ENCODE measurements at places on chromosomes 6 and 20.
A peak's percentile ranks its signal among the peaks of the same experiment; 100 is the strongest.

GRCh38 chr20:57897156-57897874, 187.5 kb upstream of the PMEPA1 start:
- ATAC-seq, result no peak

GRCh38 chr6:133958791-133959190, 5.8 kb downstream of the TBPL1 start:
- ATAC-seq, result no peak

DNA sequence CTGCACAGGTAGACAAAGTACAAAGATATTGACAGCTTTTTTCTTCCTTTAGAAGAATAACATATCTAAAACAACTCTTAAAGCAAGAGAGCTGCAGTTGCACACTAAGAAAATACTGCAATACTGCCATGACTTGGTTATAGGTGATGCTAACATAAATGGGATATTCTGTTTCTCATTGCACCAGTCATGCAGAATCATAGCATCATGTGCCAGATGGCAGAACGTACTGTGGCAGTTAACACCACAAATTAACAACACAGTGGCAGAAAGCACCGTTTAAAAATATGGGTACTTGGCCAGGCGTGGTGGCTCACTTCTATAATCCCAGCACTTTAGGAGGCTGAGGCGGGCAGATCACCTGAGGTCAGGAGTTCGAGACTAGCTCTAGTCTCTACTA, 7.4 kb downstream of the ASXL1 start:
- no peak for ATAC-seq

DNA sequence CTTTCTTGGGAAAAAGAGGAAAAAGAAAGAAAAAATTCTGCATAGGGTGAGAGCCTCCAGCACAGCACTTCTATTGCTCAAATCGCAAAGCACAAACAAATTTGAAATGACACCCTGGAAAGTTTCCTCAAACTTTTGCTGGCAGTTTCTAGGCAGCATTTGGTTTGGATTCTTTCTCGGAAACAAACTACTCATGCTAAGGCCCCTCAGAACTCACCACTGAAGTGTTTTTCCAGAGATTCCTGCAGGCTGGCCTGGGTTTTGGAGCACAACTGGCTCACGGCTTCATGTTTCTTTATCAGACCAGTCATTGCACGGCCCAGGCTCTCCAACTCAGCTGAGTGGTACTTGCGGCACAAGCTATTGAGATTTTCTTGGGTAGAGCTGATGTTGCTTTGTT, 237.8 kb downstream of the SYNE1 start:
- ATAC-seq, result no peak

DNA sequence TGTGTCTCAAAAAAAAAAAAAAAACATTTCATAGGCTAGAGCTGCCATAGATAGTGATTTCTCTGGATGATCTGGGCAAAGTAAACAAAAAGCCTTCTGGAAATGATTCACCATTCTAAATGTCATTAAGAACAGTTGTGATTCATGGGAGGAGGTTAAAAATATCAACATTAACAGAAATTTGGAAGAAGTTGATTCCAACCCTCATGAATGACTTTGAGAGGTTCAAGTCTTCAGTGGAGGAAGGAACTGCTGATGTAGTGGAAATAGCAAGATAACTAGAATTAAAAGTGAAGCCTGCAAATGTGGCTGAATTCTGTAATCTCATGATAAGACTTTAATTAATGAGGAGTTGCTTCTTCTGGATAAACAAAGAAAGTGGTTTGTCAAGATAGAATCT, 26.8 kb upstream of the MMP24 start:
- ATAC-seq, result no peak

GRCh38 chr6:75204959-75205775, 686 bp downstream of the COL12A1 start:
- ATAC-seq, result no peak

DNA sequence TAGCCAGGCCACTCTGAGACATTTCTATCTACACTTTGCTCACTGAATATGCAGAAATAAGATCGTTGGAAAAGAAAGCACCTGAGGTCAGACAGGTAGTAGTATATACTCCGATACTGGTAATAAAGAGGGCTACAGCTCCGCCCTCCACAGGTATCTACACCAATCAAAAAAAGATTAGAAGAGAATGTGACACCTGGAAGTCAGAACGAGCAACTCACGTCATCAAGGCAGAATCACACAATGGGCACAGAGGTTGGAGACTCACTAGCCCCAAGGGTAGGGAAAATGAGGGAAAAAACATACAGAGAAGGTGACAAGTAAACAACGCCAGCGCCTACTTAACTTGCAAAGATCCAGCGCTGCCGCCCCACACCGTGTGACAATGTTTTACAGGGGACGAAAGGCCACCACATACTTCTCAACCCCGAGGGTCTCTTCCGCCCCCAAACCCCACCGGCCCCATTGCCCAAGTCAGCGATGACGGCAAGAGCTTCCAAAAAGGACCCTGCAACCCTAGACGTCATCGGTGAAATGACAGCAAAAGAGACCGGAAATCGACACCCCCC, 653 bp downstream of the LMBRD1 start:
- ATAC-seq, result peak; percentile 47

- no peak for ATAC-seq
Measured at GRCh38 chr20:32287231-32287638, 9.8 kb downstream of the KIF3B start.

GRCh38 chr6:161110028-161110779, 118.6 kb downstream of the MAP3K4 start:
- no peak for ATAC-seq

- no peak for ATAC-seq
Measured at GRCh38 chr6:138796771-138797170, 884 bp downstream of the ECT2L start.

- ATAC-seq, result no peak
Measured at GRCh38 chr6:122772724-122773415, 6.6 kb upstream of the FABP7 start.

GRCh38 chr6:44675449-44675848, 287.9 kb downstream of the CDC5L start:
- no peak for ATAC-seq

DNA sequence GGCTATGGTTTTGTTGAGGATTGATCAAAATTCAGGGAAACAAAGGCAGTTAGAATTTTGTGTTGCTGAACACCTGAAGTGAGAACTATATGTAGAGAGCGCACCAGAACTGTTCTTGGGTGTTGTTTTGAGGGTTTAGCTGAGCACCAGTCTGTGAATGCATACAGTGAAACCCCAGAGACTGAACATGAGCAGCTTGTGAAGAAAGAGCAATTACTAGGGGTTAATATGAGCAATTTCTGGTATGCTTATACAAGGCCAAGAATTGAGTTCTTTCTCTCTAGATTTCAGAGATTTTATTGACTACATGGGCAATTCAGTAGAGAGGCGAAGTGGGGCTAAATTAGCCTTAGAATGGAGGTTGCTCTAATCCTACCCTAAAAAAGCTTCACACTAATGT, 93.9 kb downstream of the CD2AP start:
- no peak for ATAC-seq

- ATAC-seq, result no peak
Measured at GRCh38 chr6:17768388-17768787, 61.7 kb upstream of the NUP153 start.

DNA sequence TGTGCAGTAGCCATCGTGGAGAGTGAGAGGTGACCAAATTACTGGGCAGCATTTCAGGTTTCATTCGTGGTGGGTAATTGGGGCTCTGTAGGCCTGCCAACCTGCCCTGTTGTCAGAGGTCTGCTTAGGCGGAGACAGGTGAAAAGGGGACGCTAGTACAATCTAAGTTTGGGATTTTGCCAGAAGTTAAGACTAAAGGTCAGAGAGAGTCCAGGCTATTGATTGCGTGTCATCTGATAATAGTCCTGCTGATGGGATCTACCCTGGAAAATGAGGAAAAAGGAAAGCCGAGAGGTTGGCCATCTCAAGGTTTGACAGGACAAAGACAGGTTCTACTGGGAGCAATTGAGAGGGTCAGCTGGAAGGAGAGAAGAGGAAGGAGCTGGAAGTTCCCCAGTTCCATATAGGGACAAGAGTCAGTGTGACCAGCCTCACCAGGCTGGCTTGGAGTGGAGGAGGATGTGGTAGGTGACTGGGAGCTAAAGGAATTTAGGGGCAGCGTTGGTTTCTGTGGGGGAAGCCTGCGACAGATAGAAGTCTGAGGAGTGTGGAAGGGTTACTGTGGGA, 10.9 kb downstream of the ARFGEF2 start:
- ATAC-seq, result no peak

- ATAC-seq, result no peak
Measured at GRCh38 chr6:115976321-115976870, 84.3 kb downstream of the FRK start.

- peak; percentile 91 for ATAC-seq
Measured at GRCh38 chr6:131073577-131073976, 10.5 kb upstream of the EPB41L2 start.

- no peak for ATAC-seq
Measured at GRCh38 chr6:146224449-146224848, 195.6 kb downstream of the GRM1 start.

GRCh38 chr6:170022291-170022722, 268.6 kb downstream of the DLL1 start:
- no peak for ATAC-seq

GRCh38 chr20:911882-912600, 4.1 kb downstream of the ANGPT4 start:
- no peak for ATAC-seq

DNA sequence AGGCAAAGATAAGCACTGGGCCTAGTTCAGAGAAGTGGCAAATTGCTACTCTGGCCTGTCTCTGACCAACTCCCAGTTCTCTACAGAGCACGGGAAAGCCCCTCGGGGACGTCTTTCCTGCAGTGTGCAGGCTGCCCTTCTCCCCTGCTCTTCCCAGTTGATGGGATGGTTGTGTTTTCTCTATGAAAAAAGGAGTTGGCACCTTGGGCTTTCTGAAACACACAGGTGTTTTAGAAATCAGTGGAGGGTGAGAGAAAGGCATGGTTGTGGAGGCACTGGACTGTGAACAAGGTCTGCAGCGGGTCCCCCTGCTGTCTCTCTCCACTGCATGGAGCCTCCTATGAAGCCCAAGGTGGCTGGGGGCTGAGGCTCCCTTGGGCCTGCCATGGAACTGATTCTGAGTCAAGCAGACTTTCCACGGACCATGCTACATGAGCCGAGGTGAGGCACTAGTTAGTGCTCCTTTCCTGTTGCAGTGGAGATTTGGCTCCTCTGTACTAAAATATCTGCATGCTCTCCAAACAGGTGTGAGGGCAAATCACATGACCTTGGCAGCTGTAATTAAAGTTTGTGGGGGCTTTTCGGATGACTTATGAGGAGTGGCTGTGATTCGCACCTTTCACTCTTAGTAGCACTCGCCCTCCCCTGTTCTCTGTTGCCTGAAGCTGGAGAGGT, 16.3 kb downstream of the GTSF1L start:
- no peak for ATAC-seq

DNA sequence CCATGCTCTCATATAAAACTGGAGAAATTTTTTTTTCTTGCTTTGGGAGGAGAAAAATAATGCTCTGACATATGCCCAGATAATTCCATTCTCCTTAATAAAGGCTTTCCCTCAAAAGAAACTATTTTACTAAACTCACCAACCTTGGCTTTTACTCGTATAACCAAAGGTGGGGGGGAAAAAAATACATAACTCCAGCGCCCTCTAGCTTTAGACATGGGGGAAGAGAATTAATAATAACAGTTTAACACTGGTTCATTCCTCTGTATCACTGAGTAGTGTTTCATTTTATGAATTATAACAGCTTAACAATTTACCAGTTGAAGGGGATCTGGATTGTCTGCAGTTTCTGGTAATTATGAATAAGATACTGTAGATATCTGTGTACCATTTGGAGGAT, 1226.1 kb downstream of the GRIK2 start:
- ATAC-seq, result no peak

DNA sequence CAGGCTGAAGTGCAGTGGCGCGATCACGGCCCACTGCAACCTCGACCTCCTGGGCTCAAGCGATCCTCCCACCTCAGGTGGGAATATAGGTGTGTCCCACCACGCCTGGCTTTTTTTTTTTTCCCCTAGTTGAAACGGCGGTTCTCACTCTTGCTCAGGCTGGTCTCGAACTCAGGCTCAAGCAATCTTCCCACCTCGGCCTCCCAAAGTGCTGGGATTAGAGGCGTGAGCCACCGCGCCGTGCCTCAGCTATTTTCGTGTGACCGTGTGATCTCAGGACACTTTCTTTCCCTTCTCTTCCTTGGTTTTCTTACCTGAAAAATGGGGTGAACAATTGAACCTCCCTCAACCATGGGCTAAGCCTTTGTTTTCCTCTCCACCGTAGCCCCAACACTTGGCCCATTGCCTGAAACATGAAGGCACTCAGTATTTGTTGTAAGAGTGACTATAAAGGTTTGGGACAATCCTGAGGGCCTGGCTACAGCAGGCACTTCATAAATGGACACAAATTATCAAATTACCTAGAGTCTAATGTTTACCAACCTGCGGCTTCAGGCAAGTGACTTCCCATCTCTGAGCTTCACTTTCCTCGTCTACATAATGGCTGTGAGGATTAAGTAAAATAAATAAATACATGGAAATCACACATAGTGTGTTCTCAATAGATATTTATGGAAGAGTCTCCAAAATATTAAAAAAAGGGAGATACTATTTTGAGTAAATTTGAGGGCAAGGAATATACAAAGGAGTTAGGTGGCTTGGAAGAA, 31.4 kb upstream of the ID1 start:
- ATAC-seq, result peak; percentile 1

DNA sequence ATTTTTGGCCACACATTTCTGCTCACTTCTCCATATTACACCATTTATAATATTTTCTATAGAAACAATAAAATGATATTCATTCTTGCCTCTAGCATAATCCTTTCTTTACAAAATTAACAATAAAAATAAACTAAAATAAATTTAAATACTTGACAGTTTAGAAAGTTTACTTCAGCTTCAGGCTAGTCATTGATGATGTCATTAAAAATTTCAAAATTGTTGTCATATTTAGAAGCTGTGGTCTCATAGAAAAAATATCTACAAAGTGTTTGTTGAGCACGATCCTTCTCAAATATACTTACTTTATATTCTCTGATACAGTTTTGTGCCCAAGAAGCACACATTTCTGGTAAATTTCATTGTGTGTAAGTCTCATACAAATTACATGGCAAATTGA, 717.4 kb upstream of the CITED2 start:
- no peak for ATAC-seq

- ATAC-seq, result no peak
Measured at GRCh38 chr6:138521790-138522189, 22.5 kb upstream of the NHSL1 start.

DNA sequence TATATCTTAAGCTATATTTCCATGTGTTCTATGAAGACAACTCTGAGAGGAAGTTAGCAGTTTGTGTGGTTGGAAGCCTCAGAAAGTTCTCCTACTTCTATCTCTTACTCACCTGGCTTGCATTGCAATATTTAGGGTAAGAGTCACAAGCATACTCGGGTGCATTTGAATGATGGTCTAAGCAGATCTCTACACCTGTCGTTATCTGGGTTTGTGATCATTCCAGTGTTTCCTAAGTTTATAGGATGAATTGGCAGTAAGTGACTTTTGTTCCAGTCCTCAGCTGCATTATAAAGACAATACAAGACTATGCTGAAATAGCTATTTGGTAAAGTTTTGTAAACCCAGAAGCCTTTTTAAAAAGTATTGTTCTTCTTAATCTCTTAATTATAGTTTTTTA, 36.9 kb downstream of the CBFA2T2 start:
- ATAC-seq, result no peak

GRCh38 chr6:161255518-161255917, 18.3 kb downstream of the AGPAT4 start:
- ATAC-seq, result no peak

Measured in activated T-helper 17 cell treated with anti-CD3 and anti-CD28 coated beads, Interleukin-2, amount 50 U/mL, for 72 hours (primary cell).